Activated CD4-positive, alpha-beta T cell treated with anti-CD3 and anti-CD28 coated beads, Interleukin-2, amount 10 ng/mL, durations not matched to agents 7 days and 5 days (primary cell): ENCODE measurements at places on chromosomes 16 and 17. TPM values are rescaled to one million over a fixed set of nuclear protein-coding genes. Genes with fewer than 3 reads are reported as not detected.

DNA sequence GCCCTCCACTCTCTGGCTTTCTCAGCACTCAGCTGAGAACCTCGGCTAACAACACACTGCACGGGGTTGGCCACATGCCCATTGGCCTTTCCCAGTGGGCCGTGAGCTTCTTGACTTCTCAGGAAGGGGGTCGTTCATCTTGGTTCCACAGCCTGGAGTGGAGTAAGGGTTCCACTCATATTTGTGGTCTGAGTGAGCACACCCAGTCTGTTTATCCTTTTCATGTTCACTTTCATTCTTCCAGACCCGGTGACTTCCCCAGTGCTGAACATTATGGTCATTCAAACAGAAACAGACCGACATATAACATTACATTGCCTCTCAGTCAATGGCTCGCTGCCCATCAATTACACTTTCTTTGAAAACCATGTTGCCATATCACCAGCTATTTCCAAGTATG is 8.2 kb downstream of the MILR1 start:
- no peak for DNase-seq

- no peak for DNase-seq
Measured at GRCh38 chr17:3474212-3474611, 1.6 kb upstream of the ASPA start.

- DNase-seq, result no peak
Measured at GRCh38 chr17:59178266-59178985, 22.9 kb downstream of the PRR11 start.

- DNase-seq, result no peak
Measured at GRCh38 chr16:12271006-12271405, 294.5 kb downstream of the SNX29 start.

The ZNF174 gene
- total RNA-seq, result 11.4 TPM

GRCh38 chr17:72342061-72342460 is 221.2 kb downstream of the SOX9 start:
- DNase-seq, result no peak

DNA sequence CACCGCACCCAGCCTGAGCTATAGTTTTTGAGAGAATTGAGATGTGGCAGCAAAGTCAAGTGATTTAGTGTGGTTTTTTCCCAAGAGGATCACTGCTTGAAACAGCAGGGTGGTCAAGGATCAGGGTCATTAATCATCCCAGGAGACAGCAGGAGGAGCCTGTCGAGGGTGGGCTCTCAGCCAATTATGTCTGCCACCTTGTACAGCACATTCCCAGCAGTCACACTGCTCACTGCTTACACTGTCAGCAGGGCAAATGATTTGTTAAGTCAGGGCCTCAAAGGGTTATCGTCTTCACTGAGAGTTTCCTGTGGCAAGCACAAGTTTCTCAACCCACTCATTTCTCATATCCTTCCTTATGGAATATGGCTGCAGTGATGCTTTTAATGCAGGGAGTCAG is 13.2 kb downstream of the B3GNT9 start:
- DNase-seq, result no peak

The OR3A3 gene
- not detected for total RNA-seq

GRCh38 chr17:80428363-80428762 is 13.4 kb downstream of the ENDOV start:
- DNase-seq, result no peak

GRCh38 chr16:1917056-1917664 is 1.1 kb downstream of the HS3ST6 start:
- DNase-seq, result no peak

- no peak for DNase-seq
Measured at GRCh38 chr17:78428025-78428575, 49.7 kb downstream of the PGS1 start.

DNA sequence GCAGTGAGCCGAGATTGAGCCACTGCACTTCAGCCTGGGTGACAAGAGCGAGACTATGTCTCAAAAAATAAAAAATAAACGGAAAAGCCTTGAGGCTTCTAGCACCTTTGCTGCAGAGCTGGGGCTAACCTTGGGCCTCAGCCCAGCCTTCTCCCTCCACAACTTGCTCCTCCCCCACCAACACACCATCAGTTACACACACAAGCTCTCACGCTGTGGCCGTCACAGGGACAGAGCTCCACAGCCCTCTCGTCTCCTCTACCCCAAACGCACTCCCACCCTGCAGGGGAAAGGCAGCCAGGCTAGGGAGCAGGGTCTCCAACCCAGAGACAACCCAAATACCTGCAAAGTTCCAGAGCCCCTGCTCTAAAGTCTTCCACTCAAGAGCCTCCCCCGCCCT is 22.0 kb upstream of the MRPS23 start:
- no peak for DNase-seq

GRCh38 chr17:37510056-37510455 is 20.4 kb downstream of the DUSP14 start:
- no peak for DNase-seq

The SMG1 gene
- 137 TPM for total RNA-seq

- DNase-seq, result no peak
Measured at GRCh38 chr17:42463976-42464400, 5.3 kb downstream of the ATP6V0A1 start.

DNA sequence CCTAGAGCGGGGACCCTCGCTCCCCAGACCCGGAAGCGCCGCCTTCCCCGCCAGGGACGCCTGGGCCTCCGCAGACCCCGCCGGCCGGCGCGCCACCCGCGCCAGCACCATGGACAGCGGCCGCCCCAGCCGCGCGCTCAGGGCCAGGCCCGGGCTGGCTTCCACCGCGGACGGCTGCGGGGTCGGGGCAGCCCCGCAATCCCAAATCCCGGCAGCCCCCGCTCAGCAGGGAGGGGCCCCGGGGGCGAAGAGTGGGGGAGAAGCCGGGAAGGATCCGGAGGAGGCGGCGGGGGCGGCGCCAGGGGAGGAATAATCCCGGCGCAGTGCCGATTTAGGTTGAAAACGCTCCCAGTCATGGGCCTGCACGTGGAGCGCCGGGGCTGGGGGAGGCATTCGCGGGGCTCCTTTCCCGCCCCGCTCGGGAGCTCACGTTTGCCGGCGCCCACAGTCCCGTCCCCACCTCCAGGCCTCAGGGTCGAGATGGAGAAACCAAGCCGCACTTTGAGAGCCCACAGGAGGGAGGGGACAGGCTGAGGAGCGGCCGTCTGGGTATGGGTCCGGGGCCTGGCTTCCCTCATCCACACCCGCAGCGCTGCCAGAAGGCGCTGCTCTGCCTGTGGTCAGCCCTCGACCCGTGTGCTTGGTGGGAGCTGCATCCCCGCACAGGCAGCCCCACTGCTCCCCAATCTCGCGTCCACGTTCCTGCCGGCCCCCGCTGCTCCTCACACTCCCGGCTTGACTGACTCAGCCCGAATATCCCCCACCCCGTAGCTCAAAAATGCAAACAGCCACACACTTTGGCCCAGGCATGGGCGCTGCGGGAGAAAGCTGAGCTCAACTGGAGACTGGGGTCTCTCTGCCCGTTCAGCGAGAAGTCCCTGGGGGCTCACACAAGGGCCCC is 4.7 kb downstream of the FBXL16 start:
- peak; percentile 41 for DNase-seq

The GSDMA gene
- total RNA-seq, result 1.5 TPM

GRCh38 chr16:87838643-87839541 is 30.4 kb downstream of the SLC7A5 start:
- no peak for DNase-seq

DNA sequence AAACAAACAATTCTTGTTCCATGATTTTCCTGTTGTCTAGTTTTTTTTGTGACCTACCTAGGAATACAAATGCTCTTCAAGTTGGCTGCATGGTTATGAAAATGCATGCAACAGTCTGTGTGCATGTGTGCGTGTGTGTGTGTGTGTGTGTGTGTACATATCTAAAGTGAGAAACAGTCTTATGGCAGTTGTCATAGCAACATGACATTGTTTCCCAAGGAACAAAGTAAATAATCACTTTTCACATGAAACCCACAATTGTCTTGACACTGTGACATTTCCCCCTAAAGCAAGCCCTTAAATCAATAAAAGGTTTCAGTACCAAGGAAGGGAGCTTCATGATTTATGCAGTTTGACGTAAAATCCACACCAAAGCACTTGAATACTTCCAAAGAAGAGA is 758.4 kb downstream of the CDH8 start:
- DNase-seq, result no peak

GRCh38 chr17:57868007-57868909 is 18.4 kb upstream of the MRPS23 start:
- DNase-seq, result peak; percentile 61

DNA sequence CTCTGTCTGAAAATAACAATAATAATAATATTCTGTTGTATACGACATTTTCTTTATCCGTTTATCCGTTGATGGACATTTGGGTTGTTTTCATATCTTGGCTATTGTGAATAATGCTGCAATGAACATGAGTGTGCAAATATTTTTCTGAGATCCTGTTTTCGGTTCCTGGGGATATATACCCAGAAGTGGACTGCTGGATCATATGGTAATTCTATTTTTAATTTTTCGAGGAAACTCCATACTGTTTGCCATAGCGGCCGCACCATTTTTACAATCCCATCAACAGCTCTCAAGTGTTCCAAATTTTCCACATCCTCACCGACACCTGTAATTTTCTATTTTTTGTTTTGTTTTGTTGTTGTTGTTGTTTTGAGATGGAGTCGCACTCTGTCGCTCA is 5.3 kb upstream of the PRSS41 start:
- DNase-seq, result no peak

The ZNF263 gene
- total RNA-seq, result 25.9 TPM

GRCh38 chr16:87338155-87338765 is 21.1 kb upstream of the C16orf95 start:
- DNase-seq, result no peak

GRCh38 chr17:1058423-1059130 is 61.6 kb downstream of the TIMM22 start:
- DNase-seq, result peak; percentile 67

The EVPLL gene
- not detected for total RNA-seq

DNA sequence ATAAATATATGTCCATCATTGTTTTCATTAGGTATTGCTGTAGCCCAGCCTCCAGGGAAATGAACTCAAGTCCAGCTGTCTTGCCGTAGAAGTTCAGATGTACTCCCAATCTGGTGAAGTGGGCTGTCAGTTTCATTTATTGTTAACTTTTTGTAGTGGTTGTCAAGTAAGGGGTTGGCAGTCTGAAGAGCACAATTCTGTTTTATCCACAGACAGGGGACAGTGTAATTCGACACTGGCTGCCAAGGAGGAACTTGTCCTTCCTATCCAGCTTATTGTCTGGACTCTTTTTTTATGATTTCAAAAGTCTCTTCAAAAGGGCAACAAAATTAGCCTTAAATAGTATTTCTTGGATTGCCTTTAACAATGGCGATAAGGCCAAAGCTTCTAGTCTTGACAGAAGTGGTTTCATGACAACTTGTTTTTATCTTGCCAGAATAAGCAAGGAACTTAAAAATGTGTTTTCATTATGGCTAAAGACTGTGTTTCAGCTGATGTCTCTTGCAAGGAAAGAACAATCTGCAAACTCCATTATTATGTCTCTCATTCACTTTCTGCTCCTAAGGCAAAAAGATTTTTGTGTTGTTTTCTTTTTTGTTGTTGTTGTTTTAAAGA is 73.9 kb upstream of the TANC2 start:
- DNase-seq, result no peak

DNA sequence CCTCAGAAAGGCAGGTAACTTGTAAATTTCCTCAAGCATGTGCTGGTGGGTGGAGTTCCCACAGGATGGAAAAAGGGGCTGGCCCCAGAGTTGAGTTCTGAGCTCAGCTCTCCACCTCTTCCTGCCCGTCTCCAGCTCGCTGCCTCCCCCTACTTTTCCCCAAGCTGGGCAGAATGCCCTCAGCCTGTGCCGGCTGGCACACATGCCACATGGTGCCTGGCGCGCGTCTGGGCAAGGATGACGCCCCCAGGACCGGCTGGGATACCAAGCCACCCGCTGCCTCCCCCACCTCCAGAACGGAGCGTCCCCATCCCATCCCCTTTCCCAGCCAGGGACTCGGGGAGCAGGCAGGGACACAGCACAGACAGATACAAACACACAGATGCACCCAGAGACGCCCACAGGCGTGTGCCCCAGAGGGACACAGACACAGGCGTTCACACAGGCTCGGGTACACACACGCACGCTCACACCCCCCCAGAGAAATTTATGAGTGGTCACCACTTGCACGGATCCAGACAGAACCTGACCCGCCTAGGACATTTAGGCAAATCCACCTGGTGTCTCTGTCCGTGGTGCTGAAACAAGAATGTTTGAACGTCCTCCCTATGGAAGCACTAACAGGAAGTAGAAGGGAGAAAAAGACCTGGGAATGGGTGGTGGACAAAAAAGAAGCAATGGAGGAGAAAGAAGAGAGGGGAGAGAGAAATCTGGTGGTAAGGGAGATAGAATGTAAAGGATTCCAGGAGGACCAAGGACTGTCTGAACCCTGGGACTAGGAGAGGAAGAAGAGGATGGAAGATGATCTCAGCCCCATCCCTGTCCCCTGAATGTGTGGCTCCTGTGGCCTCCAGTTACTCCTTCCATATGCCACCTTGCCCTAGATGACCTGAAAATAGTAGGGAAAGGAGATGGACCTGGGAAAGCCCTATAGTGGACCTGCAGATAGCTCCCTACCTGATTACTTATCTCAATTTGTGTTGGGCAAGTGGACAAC is 15.5 kb downstream of the NEUROD2 start:
- peak; percentile 64 for DNase-seq

The TBC1D3K gene
- total RNA-seq, result not detected

The TBC1D3E gene
- not detected for total RNA-seq

DNA sequence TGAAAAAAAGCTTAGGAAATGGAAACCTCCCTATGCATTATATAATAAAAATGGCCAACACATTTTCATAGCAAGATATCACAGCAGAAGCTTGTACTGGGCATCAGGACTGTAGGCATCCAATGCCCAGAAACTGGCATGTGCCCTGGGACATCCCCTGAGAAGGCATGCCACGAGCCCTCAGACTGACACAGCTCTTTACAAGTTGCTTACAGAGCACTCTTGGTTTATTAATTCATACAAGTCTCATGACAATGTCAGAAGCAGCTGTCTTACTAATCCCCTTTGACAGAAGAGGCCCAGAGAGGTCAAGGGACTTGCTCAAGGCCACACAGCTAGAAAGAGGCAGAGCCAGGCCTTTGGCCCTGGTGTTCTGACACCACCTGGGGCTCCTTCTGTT is 5.6 kb upstream of the CCL2 start:
- no peak for DNase-seq

The KCNJ2 gene
- total RNA-seq, result not detected

GRCh38 chr17:78935419-78936323 is 10.5 kb upstream of the TIMP2 start:
- no peak for DNase-seq

The SPN gene
- 357 TPM for total RNA-seq

The SNRNP25 gene
- 45.6 TPM for total RNA-seq

DNA sequence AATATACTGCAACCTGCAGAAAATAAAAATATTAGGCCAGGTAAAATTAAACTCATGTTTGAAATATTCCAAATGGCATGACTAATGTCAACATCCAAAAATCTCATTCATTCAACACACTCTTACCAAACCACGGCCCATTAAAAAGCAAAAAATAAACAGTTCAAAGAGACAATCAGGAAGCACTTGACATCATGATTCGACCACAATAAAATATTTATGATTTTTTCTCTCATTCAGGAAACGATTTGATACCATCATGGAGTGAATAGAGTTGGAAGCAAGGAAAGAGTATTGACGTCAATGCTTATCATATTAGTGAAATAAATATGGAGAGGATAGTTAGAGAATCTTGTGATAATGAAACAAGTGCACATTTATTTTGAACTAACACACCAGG is 354.1 kb downstream of the KCNJ2 start:
- no peak for DNase-seq

The MYO15B gene
- total RNA-seq, result 13.4 TPM

The CD300E gene
- total RNA-seq, result not detected

The GGT6 gene
- not detected for total RNA-seq

The HOXB1 gene
- total RNA-seq, result not detected

The ZNF232 gene
- total RNA-seq, result 12.0 TPM

The CES1 gene
- total RNA-seq, result 0.46 TPM

The KRT33B gene
- not detected for total RNA-seq

GRCh38 chr17:36721560-36722120 is 120.3 kb downstream of the MRM1 start:
- peak; percentile 8 for DNase-seq
